Activated naive CD8-positive, alpha-beta T cell treated with anti-CD3 and anti-CD28 coated beads, Interleukin-2, amount 50 U/mL, for 16 hours (primary cell): ENCODE measurements at places on chromosomes 3 and 15.

DNA sequence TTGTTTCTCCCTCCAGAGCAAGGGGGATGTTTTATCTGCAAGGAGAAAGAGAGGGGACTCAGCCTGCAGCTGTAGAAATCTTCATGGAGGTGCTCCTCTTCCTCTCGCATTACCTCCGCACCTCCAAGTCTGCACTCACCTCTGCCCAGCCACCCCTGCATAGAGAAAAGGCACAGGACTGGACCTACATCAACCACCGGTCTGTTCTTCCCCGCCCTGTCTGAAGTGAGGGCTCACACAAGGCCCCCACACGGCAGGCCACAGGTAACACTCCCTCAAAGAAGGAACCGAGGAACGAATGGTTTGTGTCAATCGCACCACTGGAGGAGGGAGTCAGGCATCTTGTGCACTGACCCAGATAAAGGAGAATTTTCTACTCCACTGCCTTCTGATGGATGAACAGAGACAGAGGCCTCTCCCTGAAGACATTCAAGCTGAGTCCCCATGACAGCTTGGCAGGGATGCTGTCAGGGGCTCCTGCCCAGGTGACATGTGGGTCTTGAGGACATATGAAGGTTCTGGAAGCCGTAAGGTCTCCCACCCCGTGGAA is 260.3 kb downstream of the XXYLT1 start:
- DNase-seq, result no peak

DNA sequence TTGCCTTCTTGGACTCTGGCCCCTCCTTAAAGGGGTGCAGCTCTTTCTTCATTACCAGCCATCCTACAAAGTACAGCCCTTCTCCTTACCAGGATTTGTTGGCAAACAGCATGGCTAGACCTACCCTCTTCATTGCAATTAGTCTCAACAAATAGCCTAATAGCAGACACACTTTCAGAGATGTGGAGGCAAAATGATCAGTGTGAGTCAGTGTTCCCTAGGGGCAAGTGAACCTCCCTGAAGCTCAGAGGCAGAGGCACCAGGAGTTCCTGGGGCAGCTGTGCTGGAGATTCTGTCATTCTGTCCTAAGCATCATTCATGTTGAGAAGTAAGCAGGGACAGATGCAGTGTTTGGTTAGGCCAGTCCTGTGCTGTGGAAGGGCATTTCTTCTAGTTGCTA is 14.6 kb upstream of the MECOM start:
- DNase-seq, result no peak

DNA sequence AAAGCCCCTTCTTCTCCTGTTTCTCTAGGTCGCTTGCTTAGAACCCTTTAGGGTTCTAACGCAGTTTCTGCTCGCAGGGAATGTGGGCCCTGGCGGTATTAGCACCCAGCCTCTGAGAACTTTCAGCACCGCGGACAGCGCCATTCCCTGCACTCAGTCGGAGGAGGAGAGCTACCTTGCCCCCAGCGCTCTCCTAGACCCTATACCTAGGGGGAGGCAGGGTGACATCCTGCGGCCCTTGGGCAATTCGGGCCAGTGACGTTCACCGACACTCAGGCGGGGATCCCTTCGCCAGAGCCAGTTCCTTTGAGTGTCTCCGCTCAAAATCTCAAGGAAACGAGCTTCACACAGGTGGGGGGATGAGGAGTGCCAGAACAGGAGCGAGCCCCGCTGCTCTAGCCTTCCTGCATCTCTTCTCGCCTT is 1.3 kb downstream of the SLC7A14 start:
- no peak for DNase-seq

DNA sequence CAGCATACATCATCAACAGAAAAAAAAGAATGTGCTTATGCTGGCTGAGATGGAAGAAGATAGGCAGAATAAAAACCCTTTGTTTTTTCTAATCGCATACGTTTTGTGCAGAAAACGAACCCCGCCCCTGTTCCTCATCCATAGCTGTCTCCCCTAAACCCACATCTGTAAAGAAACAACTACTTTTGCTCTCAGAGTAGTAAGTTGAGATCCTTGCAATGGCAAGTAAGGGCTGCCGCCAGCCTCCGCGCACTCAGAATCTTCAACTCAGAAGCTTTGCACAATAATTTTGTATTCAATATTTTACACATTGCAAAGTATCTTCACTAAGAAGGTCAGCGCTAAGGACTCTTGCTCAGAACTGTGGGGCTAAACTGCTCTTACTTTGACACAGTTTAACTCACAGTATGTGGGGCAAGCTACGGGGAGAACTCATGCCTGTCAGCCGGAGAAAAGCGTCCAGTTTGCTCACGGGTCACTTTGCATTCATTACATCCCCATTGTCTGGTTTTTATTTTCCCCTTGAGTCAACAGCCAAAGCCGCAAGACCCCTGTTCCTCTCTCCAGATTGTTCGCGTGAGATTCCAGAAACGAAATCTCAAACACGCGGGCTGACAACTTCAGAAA is 1.0 kb downstream of the LYSMD4 start:
- no peak for DNase-seq

- no peak for DNase-seq
Observed at GRCh38 chr3:45488591-45488990, 100.2 kb downstream of the LARS2 start.

DNA sequence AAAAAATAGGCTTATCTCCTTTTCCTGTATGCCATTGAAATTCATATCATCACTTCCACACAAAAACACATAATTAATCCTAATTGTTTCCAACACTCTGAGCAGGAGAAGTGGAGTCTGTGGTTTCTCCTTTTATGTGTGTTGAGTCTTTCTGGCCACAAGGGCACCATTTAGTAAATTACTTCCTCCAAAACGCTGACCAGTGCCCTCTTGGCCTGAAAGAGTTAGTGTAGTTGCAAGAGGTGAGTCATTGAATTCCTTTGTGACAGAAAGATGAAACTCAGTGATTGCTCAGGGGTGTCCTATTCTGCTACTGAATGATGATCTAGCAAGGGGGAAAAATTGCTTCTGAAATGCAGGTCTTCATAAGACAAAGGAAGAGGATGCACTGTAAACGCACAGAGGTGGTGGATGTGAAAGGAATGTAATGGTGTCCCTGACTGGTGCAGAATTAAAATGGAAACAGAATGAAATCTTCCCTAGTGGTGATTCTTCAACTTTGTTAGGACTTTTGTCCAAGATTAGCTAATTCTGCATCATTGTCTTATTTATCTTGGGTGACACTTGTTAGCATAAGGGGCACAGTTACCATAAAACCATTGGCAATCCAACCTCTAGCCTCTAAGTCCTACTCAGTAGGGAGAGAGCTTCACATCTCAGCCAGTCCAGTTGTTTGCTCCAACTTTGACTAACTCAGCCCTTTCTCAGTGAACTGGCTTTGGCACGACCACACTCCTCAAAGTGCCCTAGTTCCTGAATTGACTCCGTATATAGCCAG is 208.4 kb upstream of the NANOGP8 start:
- DNase-seq, result no peak

GRCh38 chr3:126340081-126340511 is 17.1 kb downstream of the KLF15 start:
- DNase-seq, result no peak
